Suppressor macrophage treated with lipopolysaccharide for 1 hour (primary cell): ENCODE measurements at places on chromosomes 2 and 18.

DNA sequence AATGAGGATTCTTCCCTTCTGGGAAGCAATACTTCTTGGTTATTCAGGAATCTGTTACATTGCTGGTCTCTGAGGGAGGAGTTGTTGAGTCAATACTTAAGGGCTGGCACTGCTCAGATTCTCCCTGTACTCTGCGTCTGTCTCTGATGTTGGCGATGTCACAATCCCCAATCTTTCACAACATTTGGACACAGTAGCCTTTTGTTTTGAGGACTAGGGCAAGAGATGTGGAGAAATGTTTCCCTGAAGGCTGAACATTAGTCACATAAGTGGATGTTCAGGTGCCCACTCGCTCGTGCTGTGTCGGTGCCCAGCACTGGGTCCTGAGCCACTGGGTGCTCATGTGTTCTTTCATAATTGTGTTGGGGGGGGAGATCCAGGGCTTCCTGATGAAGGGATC lies 55.0 kb downstream of the MAPK4 start:
- no peak for DNase-seq

DNA sequence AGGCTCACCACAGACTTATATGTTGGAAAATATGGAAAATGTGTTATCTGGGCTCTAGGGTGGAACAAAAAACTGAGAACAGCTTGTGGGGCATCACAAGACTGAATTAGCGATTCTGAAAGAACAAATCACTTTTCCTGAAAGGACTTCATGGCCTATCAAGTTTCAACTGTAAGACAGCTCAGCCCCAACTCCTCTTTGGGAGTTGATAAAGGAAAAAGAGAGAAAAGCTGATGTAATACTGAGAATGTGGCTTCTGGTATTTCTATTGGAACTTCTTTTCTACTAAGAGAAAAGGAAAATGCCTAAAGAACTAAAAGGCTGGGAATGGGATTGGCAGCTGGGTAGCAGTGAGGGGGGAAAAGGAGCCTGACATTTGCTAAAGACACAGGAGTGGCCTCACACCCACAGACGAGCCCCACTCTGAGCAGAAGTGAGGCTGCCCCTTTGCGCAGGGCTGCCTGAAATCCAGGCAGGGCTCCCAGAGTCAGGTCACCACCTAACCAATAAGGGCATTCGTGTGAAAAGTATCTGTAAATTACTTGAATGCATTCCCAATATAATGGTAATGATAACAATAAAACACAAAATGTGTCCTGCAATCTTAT lies 75.6 kb downstream of the LRP2 start:
- no peak for DNase-seq

- DNase-seq: peak; percentile 93
Measured at GRCh38 chr2:74079522-74080341, 68.0 kb downstream of the BOLA3 start.

- DNase-seq: peak; percentile 28
Measured at GRCh38 chr2:172234716-172235691, 132.3 kb upstream of the DLX2 start.

DNA sequence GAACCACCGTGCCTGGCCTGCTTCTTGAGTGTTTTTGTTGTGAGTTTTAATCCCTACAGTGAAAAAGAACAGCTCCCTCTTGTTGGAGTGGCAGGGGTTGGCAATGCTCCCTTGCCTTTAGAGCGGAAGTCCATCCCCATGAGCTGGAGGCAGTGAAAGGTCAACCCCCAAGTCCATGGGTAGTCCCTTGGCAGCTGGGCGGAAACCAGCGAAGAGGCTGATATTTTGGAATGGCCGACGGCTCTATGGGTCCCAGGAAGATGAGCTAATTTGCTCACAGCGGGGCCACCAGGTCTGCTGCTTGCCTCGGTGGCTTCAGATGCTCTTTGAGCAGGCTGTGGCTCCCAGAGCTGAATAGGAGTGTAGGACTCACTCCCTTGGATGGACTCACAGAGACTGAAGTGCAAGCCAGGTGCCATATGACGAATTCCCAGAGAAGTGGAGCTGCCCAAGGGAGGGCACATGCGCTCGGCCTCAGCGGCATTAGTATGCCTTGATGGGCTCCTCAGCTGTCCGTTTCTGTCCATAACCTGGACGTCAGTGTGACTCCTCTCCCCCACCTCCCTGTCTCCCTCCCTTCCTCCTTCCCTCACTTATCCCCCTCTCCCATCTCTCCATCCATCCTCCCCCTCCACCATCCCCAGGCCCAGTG lies 25.4 kb upstream of the RHOB start:
- no peak for DNase-seq

DNA sequence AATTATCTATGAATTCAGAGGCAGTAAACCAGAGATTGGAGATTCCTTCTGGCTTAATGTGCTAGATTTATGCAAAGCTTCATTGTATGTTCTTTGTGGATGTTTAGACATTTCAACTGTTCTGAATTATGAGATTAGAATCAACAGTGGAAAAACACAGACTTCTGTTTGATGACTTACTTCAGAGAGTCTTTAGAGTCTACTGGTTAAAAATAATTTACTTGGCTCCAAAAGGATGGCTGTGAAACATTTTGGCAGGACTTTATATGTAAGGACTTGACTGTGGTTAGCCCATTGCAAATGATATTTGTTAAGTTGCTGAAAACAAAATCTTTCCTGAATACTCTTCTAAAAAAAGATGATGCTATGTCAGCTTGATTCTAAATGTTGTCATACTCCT lies 25.5 kb upstream of the LRRC30 start:
- DNase-seq: no peak
